ENCODE measurements at places on chromosomes 4 and X.

- DNase-seq: no peak
These were observed 57.0 kb downstream of the XAGE2 start for GRCh38 chrX:52425775-52426174.

DNA sequence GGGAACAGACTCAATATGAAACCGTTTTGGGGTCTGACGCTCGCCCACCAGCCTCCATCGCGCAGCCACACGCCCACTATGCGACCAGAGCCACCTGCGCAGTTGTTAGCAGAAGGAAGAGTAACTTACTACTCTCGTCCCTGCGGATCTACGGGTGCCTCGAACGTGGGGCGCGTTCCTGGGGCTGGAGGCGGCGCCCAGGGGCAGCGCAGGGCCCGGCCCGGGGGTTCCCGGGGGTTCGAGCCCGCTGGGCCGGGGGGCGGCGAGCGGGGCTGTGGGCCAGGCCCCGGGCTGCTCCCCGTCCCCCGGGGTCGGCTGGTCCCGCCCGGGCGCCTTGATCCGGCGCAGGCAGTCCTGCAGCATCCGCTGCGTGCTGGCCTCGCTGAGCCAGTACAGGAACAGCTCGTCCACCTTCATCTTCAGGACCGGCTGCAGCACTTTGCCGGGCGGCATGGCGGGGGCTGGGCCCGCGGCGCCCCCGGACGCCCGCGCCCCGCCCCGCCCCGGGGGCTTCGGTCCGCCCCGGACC lies 404 bp downstream of the PPP2R3B start:
- DNase-seq: no peak

DNA sequence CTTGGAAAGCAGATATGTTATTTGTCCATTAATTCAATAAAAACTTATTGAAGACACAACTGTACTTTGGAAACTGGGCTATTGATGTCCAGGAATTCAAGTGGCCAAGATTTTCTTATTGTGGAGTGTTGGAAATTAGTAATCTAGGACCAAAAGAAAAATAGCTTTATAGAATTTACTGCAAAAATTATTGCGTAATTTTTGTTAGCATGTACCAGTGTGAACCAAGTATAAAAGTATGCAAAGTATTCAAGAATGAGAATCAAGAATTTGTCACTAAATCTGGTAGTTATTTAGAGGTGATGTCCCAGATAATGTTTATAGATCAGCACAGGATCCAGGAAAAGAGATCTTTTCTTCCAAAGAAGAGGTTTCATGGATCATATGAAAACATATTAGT lies 468.9 kb upstream of the CTSO start:
- DNase-seq: no peak

DNA sequence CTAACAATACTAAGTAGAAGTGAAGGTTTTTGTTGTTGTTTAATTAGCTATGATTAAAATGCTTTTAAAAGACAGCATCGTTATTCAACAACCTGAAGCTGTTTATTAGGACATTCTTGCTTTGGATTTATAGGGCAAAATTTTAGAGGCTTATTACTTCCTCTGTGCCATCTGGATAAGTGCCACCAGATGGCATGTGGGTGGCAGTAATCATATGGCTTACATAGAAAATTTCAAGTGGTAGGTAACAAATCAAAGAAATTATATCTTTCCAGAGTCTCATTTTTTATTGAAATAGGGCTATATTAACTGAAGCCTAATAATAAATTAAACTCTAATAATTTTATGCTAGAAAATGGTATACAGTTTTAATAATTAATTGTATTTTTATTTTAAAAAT lies 83.3 kb upstream of the HTR2C start:
- DNase-seq: no peak

DNA sequence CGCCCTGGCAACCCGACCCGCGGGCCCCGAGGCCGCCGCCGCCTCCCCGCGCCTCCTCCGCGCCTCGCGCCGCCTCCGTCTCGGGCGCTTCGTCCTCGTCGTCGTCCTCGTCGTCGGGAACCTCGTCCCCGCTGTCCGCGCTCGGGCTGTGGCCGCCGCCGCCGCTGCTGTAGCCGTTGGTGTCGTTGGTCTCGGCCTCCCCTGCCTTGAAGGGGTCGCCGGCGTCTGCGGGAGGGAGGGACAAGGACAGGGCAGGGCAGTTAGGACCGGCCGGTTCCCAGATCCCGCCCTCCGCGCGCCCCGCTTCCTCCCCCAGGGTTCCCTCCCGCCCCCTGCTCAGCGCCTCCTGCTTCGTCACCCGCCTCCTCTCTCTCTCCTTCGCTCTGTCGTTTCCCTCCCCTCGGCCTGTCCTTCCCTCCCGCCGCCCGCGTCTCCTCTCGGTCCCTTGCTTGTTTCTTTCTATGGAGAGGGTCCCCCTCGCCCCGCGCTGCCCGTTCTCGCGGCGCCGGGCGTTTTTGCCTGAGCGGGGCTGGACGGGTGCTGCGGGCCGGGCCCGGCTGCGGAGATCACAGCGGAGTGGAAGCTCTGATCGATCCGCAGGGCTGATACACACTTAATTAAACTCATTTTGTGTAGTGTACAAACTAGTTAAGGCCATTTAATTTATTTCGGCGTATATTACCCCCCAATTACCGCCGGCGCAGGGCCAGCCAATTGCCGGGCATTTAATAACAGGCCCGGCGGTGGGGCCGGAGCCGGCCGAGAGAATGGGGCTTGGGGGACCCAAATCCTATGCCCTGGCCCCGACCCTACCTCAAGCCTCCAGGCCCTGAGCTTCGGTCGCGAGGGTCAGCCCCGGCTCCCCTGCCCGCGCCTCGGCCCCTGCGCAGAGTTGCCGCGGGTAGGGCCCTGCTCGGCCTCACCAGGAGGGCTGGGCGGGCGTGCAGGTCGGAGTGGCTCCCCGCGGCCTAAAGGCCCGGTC lies 2.4 kb downstream of the NKX1-1 start:
- DNase-seq: no peak

DNA sequence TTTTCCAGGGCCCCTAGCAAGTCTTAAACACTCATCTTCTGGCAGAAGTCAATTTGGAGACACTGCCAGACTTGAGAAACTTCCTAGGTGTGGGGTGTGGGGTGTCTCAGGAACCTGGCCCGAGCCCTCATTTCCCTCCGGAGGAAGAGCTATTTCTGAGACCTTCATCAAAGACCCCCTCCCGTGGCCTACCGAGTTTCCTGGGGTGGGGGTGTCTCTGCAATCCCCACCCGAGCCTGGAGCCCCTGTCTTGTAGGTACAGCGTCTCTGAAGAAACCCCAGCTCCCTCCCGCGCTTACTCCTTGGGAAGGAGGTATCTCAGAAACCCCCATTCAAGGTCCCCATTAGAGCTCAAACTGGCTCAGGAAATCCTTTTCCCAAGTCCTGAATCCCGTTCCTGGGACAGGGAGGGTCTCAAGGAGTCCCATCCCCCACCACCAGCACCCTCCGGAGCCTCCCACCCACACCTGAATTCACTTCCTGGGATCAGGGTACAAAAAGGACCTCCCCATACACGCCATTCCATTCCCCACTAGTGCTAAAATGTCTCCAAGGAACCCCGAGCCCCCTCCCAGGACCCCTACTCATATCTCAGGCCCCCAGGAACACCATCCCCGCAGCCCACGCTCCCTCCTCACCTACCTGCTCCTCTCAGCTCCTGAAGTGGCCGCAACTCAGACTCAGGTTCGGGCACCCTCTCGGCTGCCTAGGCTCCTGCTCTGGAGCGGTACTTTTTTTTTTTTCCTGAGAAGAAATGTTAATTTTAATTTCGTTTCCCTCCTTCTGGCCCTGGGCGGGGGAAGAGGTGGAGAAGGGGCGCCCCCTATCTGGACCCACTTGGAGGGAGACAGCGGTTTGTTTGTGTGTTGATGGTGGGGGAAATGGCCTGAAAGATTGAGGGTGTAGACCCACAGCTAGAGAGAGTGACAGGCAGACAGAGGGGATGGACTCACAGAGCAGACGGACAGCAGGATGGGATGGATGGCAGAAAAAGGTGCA lies 1.1 kb downstream of the SLC38A5 start:
- peak; percentile 55 for DNase-seq

DNA sequence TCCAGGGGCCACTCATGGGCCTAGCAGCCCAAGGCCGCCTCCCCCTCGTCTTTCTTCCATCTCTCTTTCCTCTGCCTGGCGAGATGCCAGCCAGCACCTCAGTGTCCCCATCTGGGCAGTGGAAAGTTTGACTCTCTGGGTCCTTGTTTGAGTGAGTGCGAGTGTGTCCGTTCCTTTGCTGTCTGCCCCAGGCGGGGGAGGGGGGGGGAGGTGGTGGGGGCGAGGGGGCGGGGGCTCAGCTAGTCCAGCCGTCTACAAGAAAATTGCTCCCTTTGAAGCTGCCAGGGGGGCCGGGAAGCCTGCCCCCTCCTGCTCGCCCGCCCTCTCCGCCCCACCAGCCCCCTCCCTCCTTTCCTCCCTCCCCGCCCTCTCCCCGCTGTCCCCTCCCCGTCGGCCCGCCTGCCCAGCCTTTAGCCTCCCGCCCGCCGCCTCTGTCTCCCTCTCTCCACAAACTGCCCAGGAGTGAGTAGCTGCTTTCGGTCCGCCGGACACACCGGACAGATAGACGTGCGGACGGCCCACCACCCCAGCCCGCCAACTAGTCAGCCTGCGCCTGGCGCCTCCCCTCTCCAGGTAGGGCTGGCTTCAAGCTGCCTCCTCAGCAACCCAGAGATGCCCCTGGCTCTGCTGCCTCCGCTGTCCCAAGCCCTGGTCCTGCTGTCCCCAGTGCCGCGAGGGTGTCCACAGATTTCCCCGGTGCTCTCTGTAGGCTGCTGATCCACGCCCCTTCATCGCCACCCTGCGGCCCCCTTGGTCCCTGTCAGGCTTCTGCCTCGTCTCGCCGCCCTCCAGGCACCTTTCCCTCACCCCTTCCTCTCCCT lies at the start of gene BGN:
Gene BGN, plus strand, starts transcription at position 440 of the 821 bp plus-strand sequence. CDS start 9,652 bp downstream, outside the sequence.
- DNase-seq: no peak

- no peak for DNase-seq
These were observed 28.5 kb upstream of the HGFAC start for GRCh38 chr4:3413217-3413671.

DNA sequence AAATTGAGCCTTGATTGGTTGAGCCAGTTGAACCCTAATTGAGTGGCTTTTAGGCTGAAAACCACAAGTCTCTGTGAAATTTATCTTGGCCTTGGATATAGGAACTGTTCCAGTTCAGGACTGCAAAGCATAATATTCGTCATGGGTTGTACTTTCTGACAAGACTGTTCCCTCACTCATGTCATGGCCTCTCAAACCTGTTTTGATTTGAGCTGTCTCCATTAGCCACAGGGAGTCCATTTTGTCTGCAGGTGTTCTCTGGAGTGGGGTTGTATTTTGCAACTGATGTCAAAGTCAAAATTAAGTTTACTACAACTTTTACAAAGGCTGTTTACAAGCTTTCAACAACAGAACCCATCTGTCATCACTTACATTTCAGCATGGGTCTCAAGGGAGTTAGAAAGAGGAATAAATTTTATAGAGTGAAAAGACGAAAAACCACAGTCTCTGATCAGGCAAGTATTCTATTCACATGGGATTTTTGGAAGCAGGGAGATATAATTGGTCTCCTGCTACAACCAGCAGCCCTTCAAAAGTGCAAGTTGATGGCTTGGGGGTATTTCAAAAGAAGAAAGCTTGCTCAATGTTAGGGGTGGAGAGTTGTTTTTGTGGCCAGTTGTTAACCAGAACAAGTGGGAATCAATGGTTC lies 1716.3 kb downstream of the C4orf33 start:
- DNase-seq: no peak

GRCh38 chr4:34250562-34250961 lies 1993.8 kb downstream of the ARAP2 start:
- no peak for DNase-seq

DNA sequence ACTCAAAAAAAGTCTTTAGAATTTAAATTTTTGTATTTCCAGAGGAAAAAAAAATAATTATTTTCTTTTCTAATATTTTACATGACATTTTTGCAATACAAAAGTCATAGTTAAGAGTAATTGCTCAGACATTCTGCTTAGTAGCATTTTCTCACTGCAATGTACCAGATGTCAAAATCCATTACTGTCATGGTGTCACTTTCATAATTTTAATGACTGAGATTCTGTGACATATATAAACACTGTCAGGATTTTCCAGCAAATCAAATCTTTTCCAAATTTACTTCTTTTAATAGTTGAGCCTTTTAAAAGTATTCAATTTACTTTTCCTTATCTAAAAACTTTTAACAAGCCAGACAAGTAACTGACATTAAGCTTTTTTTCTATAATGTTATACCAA lies 422.7 kb downstream of the GRIA2 start:
- DNase-seq: no peak

- no peak for DNase-seq
These were observed 91.8 kb upstream of the POU3F4 start for GRCh38 chrX:83416273-83416672.

DNA sequence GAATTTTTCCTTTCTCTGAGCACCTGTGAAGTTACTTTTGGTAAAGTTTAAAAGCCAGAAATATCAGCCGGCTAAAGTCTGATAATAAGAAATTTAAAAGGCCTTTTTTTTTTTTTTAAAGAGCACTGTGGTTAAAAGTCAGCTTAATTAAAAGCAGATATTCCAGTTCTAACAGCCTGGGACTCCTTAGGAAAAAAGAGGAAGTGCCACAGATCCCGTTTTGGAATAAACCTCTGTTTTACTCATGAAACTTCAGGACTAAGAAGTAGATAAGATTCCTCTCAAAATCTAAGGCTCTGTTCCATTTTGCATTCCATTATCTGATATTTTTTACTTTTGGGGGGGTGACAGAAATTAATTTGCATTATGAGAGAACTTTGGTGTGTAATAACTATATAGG lies 37.8 kb downstream of the ABCB7 start:
- DNase-seq: no peak

DNA sequence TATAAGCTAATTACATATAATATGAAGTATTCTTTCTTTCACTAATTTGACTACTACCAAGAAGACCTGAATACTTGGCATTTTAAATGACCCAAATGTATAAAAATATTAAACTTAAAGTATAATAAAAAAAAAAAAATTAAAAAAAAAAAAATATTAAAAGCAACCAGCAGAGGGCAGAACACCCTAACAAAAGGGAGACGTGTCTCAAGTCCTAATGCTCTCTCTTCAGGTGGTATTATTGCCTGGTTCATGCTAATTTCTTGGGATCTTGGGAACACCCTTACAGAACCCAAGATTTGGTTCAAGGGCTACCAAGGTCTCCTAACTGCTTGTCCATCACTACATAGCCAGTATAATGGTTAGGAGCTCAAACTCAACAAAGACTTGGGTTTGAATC lies 754.8 kb downstream of the RAB28 start:
- DNase-seq: no peak

DNA sequence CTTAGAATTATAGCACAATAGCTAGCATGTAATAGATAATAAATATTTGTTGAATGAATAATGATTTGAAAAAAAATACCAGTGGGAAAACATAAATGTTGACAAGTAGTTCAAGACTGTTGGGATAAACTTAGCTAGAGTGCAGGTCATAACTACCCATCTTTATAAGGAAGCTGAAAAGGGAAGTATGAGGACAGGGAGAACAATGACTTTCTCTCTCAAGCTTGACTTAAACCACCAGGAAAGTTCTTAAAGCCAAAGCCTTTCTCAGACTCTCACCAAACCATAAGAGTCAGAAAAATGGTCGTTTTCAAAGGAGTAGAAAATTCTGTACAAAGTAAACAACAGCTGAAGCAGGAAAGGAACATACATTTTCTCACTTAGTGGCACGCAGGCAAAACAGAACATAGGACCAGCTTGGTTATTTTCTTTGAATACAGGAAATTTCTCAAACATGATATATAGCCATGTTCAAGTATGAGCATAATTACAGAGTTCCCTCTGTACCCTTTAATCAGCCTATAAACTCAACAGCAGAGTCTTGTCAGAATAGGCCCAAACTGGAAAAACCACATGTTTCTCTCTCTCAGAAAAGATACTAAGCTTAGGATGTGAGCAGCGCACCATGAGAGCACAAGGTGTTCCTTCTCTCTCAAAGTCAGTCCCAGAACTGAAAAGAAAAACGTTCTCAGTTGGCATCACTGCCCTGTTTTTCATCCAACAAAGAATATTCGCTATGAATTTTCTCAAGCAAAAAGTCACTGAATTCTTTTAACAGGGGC lies 28.7 kb downstream of the MAPK10 start:
- no peak for DNase-seq

Measured in CD4-positive, alpha-beta T cell treated with Interleukin-4 for 4 hours (primary cell).